Left renal cortex interstitium (tissue), 4 donors: ENCODE measurements at places on chromosomes 6 and 20.

DNA sequence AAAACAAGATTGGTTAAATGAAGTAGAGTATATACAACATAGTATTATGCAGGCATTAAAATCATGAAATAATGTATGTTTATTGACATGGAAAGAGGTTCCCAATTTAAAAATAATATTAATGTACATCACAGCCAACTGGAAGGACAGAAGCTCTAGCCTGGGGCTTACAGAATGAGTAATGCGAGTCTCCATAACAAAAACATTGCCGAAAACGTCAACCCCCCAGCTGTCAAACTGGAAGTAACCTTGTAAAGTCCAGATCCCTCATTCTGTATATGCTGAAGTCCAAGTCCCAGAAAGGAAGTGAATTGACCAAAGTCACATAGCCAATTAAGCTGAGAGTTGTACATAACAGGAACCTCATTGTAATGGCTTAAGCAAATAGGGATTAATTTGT, 128.7 kb upstream of the ECI2 start:
- DNase-seq, result no peak

DNA sequence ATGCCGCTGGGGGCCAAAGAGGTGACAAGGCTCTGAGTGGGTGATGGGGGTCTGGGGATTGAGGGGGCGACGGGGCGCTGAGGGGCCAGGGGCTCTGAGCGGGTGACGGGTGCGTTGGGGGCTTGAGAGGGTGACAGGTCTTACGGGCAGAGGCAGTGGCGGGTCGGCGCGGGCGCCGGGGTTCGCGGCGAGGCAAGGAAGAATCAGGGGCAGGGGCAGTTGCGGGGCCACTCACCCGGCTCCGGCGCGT, 146 bp downstream of the ZNFX1 start:
- no peak for DNase-seq

DNA sequence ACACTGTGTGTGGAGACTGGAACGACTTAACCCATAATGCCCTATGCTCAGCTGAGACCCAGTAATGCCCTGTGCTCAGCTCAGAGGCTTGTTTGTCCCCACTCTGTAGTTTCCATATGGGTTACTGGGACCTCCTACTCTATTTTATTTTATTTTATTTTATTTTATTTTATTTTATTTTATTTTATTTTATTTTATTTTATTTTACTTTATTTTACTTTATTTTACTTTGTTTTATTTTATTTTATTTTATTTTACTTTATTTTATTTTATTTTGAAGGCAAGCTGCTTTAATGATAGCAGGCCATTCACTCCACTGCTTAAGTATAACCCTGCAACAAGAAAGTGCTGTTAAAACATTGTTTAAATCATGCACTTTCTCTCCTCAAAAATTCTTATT, 603.4 kb upstream of the JAG1 start:
- DNase-seq, result no peak

GRCh38 chr6:11770546-11771466, 7.8 kb downstream of the ADTRP start:
- no peak for DNase-seq

GRCh38 chr6:130749402-130749801, 77.8 kb upstream of the SMLR1 start:
- no peak for DNase-seq

GRCh38 chr6:147441751-147442150, 66.7 kb upstream of the SAMD5 start:
- DNase-seq, result no peak

DNA sequence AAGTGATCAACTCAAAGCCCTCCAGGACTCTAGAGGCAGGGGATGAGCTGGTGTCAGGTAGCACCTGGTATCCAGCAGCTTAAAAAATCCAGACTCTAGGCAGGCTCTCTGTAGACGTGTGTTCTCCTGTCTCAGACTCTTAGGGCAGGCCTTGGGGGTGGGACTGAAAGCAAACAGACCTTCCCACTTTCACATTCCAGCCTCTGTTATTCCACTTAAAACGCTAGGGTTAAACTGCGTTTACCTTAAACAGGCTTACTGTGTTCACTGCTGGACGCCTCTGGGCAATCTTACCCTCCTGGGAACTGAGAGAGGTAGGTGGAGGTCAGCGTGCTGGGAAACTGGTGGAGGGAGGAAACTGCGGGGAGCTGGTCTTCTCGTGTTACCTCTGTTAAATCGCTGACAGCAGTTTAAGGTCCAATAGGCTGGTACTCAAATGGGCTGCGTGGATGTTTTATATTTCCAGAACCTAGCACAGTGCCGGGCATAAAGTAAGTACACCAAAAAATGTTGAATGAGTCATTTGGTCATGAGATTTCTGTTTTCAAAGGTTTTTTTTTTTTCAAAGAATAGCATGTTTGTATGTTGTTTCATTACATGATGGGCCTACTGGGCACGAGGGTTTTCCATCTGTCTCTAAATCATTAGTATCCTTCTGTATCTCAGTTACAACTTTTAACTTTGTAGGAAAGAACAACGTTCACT, at the start of gene GCNT2:
Gene GCNT2, plus strand, starts transcription at position 248 of the 705 bp plus-strand sequence. CDS start 7,561 bp downstream, outside the sequence.
- peak; percentile 61 for DNase-seq

- DNase-seq, result no peak
Measured at GRCh38 chr20:45798935-45799642, 7.3 kb downstream of the DNTTIP1 start.

DNA sequence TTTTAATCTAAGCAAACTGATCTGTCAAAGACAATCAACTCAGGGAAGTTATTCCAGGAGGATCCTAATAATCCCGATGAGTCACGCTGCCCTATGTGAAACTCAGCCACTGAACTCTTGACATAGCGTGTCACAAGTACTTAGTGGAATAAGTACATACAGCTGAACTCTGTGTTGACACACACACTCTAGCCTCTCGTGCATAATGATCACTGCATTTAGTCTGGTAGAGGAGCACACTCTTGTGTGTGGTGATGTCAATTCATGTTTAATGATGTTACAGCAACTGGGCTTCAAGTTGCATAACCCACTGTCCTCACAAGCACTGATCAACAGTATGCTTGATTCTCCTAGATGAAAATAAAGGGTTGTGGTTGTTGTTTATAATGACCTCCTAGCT, 148.3 kb downstream of the HACE1 start:
- no peak for DNase-seq

- DNase-seq, result no peak
Measured at GRCh38 chr6:7642791-7643190, 52.8 kb downstream of the SNRNP48 start.

DNA sequence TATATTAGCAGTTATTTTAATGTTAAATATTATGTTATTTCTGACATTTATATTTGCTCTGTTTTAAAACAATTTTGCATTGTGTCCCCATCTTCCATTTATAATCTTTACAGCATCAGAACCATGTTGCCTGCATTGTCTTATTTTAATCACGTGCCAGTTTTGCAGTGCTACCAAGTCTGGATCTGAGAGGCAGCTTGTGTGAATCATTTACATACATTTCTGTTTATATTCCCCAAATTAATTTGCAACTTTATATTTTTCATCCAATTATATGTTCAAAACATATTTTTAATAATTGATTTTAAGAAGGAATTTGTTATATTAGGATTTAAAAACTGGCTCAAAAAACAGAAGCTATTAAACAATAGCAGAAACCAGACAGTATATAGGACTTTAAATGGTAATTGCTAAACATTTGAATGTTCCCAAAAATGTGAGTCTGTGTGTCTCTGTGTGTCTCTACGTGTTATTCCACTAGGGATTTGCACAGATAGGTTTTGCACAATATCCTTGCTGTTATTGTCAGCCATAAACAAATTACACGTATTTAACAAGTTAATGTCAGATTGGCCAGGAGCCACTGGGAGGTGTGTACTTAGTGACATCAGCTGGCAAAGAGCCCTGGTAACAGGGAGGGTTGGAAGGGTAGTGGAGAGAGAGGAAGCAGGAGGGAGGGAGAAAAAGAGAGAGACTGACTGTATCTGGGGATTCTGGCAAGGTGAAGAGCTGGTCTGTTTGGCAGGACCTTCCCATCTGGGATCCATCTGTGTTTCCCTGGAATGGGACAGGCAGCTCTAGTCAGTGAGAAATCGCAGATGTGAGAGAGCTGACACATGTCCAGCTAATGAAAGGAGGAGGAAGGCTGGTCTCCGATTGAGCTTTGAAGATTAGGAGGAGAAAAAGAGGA, 72.1 kb downstream of the CBFA2T2 start:
- DNase-seq, result peak; percentile 44

DNA sequence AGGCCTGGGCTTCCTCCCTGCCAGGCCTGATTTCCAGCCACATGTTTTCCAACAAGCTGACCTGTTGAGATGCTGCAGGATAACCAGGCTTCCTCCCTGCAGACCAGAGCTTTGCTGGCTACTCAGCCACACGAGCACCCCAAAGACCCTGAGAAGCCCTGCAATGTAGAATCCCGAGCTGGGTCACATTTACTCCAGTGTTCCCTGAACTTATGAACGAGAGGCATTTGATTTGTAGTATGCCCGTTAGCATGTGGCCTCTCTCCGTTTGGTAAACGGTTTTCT, 4.0 kb downstream of the SIRPA start:
- no peak for DNase-seq

DNA sequence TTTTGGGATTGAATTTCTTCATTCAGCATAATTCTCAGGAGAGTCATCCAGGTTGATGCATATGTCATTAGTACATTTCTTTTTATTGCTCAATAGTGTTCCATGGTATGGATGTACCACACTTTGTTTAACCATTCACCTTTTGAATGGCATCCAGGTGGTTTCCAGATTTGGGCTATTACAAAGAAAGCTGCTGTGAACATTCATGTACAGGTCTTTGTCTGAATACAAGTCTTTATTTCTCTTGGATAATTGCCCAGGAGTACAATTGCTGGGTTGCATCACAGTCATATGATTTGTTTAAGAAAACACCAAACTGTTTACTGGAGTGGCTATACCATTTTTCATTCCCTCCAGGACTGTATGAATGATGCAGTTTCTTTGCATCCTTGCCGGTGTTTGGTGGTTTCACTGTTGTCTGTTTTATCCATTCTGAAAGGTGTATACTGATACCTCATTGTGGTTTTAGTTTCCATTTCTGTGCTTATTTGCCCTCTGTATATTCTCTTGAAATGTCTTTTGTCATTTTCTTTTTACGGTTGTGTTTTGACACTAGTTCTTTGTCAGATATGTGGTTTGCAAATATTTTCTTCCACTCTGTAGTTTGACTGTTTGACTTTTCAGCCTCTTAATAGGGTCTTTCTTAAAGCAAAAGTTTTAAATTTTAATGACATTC, 8.8 kb downstream of the CDKAL1 start:
- no peak for DNase-seq

DNA sequence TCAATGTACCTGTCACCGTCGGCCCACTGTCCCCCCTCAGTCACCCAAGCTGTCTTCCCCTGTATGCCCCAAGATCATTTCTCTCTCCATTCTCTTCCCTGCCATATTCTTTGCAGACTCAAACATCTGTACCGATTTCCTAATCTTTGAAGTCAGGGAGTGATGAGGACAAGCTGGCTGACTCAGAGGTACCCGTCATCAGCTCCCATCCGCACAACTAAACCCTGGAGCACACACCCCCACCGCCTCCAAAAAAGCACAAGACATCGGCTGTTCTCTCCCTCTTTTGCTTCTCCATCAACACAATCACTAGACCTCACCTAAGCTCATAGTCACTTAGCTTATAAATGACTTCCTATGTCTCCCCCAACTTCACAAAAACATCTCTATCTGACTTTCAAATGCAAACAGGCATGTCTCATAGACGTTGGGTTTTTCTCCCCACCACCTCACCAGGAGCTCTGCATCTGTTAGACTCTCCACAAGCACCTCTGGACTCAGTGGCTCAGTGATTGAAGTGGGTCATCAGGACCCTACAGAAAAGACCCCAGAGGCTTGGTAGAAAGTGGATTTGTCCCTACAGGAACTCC, 11.5 kb upstream of the NFATC2 start:
- DNase-seq, result no peak

DNA sequence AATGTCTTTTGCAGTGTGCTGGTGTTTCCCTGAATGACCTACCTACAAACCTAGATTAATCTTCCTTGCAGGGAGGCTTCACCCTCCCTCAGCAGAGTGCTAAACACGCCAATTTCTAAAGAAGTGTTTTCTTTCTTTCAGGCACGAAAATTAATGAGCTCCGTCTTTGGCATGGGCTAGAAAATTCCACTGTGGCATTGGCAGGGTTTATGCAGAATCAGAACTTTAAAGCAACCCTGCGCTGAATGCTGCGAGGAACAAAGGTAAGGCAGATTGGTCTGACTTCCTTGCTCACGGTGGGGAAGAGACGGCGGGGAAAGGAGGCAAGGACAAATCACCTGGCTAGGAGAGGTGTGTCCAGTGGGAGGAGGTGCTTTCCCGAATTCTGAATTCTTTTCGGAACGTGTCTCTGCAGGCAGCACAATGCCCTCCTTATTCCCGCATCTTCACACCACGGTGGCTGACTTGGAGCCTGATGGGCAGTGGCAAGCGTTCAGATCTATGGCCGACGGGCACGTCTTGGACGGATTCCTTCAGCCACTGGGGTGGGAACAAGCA, 6.2 kb upstream of the BANF2 start:
- DNase-seq, result no peak

DNA sequence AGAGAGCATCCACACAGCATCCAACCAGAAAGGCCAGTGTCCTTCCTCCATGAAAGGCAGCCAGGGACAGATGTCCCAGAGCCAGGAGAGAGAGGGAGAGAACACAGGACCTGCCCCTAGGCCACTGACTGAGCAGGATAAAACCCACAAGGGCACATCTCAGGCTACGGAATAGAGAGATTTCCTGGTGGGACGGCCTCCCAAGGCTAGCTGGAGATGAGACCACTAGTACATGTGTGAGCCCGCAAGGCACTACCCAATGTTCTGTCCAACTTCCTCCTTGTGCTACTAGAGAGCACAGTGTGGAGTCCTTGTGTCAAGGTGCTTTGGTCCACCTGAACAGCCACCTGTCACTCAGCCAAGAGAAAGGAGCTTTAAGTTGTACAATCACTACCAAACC, 44.2 kb downstream of the PLCG1 start:
- DNase-seq, result no peak

DNA sequence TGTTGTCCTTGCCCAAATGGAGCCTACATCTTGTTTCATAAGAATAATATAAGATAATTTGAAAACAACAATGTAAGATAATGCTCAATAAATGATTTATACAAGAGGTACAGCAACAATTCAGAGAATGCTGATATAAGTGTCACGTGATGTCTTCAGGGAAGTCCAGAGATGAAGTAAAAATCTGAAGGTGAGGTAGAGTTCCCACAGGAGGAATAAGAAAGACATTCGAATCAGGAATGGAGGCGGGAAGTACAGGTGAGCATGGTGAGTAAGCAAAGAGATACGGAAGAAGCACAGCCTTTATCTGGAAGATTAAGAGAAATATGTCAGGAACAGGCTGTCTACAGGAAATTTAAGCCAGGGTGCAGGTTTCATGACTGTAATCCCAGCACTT, 165.9 kb upstream of the MARCKS start:
- no peak for DNase-seq

DNA sequence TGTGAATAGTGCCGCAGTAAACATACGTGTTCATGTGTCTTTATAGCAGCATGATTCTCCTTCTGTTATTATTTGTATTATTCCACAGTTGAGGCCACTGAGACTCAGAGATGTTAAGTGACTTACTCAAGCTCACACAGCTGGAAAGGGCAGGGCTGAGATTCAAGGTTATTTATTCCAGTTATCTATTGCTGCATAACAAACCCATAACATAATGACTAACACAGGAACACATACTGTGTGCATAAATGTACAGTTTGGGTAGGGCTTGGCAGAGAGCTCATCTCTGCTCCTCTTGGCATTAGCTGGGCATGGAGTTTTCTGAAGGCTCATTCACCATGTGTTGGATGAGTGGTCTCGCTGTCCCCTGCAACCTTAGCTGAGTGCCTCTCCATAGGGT, 68.8 kb downstream of the STK35 start:
- DNase-seq, result no peak
